Lung (tissue), 17 donors: ENCODE measurements at places on chromosomes 16 and 17.

GRCh38 chr17:76935331-76935730 is 67.1 kb downstream of the MGAT5B start:
- DNase-seq = no peak

DNA sequence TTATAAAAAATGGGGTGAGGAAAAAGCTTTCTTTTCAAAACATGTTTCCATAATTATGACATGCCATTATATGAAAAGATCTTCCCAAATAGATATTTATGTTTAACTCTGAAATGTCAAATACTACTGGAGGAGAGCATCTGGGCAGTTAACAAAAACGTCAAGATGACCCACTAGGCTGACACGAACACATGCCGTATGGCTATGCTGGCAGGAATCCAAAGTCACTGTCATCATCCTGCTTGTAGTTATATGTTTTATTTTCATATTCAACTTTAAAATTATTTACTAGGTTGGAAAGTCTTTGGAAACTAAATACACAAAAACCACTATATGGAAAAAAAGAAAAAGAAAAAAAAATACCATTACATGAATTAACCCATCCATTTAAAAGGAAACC is 27.3 kb downstream of the ANKFY1 start:
- peak; percentile 37 for DNase-seq

- DNase-seq = peak; percentile 68
These were observed 35.6 kb downstream of the YPEL2 start for GRCh38 chr17:59366773-59367656.

- no peak for DNase-seq
These were observed 39.0 kb downstream of the AKAP1 start for GRCh38 chr17:57124053-57124452.

- no peak for DNase-seq
These were observed 24.5 kb downstream of the GGA2 start for GRCh38 chr16:23485841-23486240.

GRCh38 chr17:49482144-49482817 is 12.8 kb upstream of the NGFR start:
- no peak for DNase-seq

GRCh38 chr16:15510992-15511391 is 76.6 kb downstream of the BMERB1 start:
- no peak for DNase-seq

GRCh38 chr16:48596326-48596725 is 13.7 kb downstream of the N4BP1 start:
- no peak for DNase-seq

- no peak for DNase-seq
These were observed 3.5 kb upstream of the UQCC4 start for GRCh38 chr16:1424028-1424427.

- no peak for DNase-seq
These were observed 14.0 kb downstream of the ADGRG1 start for GRCh38 chr16:57642160-57643135.

DNA sequence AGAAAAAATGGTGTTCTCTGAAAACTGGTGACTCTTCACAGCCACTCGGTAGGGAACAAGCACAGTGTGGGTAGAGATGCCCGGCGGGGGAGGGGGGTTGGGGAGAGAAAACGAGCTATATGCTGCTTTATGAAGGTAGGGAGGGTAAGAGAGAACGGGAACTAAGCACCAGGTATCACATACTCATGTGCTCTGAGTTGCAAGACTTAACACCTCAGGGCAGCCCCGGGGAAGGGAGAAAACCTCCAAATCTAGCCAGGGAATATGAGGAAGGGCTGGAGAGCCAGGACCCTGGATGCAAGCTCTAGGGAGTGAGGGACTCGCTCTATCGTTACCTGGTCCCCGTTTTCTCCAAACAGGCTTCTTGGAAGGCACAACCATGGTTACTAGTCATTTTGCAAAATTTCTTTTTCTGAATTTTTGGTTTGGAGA is 35.3 kb downstream of the HIC1 start:
- DNase-seq = no peak

GRCh38 chr16:35748621-35749252 is 2289.3 kb downstream of the TP53TG3F start:
- no peak for DNase-seq

DNA sequence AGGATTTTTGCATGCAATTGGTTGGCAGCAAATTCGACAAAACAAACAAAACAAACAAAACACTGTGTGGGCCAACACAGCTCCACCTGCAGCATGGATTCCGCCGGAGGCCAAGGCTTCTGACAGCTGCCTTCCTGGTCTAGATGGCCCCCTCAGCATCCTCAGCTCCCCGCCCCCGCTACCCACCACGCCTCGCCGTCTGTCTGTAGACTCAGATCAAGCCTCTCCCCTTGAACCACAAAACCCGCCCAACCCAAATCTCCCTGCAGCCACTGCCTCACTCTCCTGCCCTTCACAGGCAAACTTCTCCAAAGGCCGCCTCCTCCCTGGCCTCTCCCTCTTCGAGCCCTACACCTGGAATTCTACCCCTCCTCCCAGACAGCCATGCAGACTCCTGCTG is 57.9 kb downstream of the RTN4RL1 start:
- no peak for DNase-seq

GRCh38 chr17:10793816-10794215 is 10.1 kb downstream of the TMEM238L start:
- peak; percentile 63 for DNase-seq

GRCh38 chr17:75825149-75825552 is 19.1 kb downstream of the UNC13D start:
- peak; percentile 32 for DNase-seq

DNA sequence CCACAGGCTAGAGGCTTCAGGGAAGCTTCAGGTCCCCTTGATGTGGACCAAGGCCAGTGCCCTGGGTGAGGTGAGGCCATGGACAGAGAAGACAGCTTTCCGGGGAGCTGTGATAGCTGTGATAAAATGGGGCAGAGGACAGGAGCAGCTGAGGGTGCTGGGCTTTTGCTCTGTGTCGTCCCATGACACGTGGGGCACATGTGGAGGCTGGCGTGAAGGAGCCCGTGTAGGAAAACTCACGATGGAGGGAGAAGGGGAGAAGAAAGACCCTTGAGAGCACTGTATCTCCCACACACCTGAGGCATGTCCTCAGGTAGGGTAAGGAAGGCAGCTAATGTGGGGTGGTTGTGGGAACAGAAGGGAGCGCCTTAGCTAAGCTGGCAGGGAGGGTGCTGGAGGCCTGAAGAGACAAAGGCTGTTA is 21.3 kb downstream of the B9D1 start:
- DNase-seq = no peak

DNA sequence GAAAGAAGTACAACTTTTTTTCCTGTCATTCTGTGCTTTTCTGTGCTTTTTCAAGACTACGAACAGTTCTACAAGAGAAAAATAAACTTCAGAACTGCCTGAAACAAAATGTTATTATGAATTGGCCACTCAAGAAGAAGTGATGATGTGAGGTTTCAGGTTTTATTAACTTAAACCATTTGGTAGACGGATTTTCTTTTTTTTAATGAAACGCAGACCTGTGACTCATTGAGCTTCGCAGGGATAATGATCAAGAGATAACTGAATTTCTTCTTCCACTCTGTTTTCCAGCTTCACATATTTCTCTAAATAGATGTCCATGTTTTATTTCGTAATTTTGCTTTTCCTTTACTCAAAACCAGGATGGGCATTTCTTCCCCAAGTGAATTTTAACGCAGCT is 32.7 kb downstream of the AIPL1 start:
- no peak for DNase-seq

GRCh38 chr16:65770752-65771151 is 595.7 kb upstream of the CDH5 start:
- no peak for DNase-seq

DNA sequence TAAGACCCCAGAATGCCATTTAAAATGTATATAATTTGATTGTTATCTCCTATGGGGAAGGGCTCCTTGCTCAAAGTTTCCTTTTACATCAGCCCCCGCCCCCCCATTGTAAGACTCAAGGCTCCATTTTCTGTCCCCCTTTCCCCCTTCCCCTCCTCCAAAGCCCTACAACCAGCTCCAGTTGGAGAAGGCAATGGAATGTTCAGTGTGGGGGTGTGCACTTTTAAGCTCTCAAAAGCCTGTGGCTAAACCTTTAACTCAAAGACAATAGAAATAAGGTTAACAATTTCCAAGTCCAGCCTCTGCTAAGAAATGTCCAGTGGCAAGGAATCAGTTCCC is 114.7 kb downstream of the NOG start:
- DNase-seq = peak; percentile 38

DNA sequence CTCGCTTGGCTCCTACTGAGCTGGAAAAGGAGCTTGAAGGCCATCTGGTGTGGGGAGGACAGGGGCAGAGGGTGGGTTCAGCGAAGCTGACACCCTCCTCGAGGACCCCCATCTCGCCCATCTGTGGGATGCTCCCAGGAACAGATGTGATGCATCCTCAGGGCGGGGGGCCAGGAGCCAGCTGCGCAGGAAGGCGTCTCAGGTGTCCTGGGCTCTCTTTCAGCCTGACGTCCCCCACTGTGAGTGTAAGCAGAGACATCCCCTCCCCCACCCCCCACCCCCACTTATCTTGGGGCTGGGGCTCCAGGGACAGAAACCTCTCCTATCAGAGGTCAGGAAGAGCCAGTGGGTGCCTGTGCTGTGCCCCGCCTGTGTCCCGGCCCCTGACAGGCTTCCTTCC is 16.2 kb downstream of the KIF19 start:
- no peak for DNase-seq

GRCh38 chr17:20935740-20936139 is 107.1 kb downstream of the USP22 start:
- DNase-seq = peak; percentile 19

DNA sequence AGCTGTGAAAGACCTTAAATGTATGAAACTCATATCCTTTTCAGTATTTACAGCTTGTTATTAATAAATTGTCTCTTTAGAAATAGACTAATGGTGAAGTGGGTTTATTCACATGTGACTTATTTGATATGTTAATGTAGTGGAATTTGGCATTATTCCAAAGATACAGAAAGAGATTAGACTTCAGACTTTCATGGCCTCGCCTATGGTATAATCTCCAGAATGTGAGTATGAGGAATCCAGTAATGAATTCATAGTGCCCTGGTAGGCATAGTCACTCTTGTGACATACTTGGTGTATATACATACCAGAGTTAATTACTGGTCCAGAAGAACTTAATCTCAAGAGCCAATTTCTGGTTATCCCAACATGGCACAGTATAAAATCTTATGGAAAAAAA is 72.7 kb downstream of the OMG start:
- no peak for DNase-seq

DNA sequence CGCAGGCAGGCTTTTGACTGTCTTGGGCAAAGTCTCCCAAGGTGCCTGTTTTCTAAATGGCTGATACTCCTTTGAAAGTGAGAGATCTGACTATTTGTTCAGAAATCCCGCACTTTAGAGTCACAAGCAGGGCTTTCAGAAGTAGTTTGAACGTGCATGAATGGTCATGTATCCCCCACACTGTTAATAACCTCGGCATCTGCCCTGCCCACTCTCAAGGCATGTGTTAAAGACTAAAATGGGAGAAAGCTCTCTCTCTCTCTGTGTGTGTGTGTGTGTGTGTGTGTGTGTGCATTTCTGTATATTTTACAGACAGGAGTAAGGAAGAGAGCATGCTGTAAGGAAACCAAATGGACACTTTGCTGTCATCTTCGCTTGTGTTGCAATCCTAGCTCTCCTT is 163.7 kb downstream of the MAF start:
- no peak for DNase-seq

DNA sequence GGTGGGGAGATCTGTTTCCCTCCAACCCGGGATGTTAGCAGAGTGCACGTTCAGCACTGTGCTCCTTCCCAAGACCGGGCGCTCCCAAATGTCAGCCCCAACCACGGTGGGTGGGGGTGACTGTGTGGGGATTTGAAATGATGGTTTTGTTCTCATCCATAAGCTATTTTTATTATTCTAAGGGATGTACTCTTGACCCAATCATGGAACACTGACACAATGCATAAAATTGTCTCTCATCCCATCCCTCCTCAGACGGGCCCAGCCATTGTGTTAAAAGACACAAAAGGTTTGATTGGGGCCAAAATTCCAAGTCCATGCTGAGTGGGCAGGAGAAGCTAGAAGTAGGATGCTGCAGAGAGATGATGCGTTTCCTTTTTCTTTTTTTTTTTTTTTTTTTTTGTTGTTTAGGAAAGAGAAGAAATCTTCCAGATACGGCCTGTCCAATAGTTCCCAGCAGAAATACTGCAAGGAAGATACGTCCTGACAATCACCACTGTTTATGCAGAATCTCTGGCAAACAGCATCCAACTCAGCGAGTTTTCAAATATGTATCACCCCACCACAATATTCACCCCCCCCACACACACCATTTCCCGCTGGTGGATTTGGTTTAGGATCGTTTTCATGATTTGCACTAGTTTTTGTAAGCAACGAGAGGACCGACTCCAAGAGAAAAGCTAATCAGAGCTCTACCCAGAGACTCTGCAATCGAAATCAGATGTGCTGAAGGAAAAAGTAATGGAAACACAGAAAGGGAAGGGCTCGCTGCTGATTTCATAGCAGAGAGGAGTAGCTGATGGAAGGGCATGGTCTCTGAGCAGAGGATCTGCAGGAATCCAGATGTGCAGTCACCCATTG is 163.5 kb upstream of the DYNLRB2 start:
- no peak for DNase-seq

DNA sequence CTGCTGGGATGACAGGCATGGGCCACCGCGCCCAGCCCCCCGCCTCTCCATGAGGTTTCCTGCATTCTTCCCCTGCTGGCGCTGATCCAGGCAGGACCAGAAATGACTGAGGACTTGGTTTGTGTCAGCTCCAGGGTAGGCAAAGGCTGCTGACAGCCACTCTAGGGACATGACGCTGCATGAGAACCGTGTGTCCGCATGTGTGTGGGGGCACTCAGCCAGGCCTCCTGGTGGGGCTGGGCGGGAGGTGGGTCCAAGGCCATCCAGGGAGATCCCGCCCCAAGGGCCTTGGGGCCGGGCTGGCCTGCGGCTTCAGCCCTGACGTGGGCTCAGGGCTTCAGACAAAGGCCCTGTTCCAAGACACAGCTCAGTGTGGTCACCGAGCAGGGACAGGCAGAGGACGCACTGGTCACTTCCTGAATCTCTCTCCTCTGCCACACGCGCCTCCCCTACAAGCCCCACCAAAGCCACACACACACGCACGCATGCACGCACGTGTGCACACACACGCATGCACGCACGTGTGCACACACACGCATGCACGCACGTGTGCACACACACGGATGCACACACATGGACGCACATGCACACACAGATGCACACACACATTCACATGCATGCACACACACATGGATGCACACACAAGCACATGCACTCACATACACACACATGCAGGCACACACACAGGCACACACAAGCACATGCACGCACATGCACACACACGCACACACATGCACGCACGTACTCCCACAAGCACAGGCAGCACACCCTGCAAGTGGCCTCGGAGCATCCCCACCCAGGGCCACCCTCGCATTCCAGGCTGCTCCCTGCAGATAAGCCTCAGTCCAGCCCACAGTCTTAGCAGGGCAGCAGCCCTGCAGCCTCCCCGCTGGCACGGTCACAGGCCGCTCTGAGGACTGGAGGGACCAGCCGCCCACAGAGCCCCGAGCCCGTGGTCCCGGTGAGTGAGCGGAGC is 5.3 kb upstream of the TMEM204 start:
- peak; percentile 48 for DNase-seq

- DNase-seq = no peak
These were observed 10.4 kb upstream of the CUEDC1 start for GRCh38 chr17:57965521-57966160.
